Fibroblast of lung (primary cell): ENCODE measurements at places on chromosomes 4 and X.

DNA sequence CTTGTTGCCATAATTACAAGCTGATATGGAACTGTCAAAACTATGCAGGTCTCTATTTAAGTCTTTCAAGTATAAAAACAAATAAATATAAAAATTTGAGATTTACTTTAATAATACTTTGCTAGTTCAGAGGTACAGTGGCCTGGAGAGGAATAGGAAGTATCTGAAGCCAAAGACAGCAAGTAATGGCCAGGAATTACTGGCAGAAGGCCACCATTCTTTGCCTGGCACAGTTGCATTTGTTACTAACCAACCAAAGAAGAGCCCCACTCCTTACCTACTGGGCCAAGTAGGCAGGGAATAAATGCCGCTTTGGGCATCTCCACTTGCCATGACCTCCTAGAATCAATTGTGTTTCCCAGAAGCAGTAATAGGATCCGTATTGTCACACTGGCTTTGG lies 13.8 kb upstream of the ADAMTS3 start:
- DNase-seq, result no peak

DNA sequence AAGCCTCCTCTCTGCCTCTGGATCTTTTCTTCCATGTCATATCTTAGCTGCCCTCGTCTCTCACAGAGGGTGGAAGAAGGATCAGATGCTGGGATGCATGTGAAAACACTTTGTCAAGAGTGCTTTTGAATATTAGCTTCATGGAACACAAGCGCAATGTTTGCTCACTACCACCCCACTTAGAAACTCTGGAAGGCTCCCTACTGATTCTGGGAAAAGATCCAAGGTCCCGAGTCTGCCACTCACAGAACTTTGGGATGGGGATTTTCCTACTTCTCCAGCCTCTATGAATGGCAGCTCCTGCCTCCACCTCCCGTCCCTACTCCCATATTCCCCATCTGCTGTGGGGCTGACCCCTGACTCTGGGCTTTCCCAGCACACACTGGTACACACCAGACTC lies 40.2 kb upstream of the CRMP1 start:
- DNase-seq, result no peak

DNA sequence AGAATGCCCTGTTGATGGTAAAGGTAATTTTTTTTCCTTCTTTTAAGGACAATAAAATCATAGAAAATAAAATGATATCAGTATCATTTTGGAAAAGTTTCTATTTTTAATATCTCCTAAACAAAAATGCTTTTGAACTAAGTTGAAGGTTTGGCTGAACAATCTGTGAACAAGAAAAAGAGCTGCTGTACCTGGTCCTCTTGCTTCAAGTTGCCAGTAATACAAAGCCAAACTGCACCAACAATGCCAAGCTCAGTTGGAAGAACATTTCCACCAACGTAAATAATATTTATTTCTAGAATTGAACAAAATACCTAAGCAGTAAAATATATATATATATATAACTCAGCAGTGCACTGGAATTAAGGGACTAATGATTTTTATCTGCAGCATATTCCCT lies 132.8 kb downstream of the CAMK2D start:
- no peak for DNase-seq

- DNase-seq, result peak; percentile 15
Observed at GRCh38 chr4:27921231-27921630, 1060.6 kb downstream of the STIM2 start.

DNA sequence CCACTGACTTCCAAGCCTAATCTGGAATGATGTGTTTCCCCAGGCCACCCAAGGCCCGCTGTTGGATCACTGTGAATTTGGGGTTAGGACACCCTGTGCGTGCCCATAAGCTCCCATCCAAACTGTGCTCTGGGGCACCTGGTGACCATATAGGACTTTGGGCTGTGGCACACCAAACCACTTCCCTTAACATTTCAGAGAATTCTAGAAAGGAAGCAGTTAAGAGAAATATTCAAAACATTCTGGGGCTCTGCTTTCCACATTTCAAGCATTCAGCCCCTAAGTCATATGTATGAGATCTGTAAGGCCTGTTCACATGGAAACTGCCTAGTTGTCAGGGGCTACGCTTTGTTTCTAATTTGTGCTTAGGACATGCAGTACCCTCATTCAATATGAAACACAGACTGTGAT lies 14.4 kb downstream of the VGLL1 start:
- DNase-seq, result no peak

- no peak for DNase-seq
Observed at GRCh38 chrX:23385242-23385641, 50.6 kb downstream of the PTCHD1 start.

- peak; percentile 15 for DNase-seq
Observed at GRCh38 chrX:12469296-12469695, 321.9 kb upstream of the PRPS2 start.

DNA sequence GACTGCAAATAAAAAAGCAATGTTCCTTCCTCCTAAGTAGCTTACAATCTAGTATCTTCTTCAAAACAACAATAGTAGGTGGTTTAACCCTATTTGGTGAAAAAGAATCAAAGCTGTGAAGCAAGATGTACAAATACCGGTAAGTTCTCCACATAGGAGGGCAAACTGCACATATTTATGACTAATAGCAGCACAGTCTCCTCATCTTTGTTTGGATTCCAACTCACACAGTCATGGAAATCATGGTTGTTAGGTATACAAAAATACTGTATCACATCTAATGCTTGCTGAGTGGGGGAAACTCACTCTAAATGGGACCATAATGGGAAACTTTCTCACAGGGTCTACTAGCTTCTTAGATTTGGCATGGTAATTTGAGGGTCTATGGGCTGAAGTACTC lies 597.2 kb downstream of the INPP4B start:
- peak; percentile 68 for DNase-seq
